Left renal cortex interstitium (tissue), 4 donors: ENCODE measurements at places on chromosomes 7 and 10.
A peak's percentile ranks its signal among the peaks of the same experiment; 100 is the strongest.

GRCh38 chr7:95481271-95482165 lies 4.2 kb upstream of the ASB4 start:
- DNase-seq: no peak

DNA sequence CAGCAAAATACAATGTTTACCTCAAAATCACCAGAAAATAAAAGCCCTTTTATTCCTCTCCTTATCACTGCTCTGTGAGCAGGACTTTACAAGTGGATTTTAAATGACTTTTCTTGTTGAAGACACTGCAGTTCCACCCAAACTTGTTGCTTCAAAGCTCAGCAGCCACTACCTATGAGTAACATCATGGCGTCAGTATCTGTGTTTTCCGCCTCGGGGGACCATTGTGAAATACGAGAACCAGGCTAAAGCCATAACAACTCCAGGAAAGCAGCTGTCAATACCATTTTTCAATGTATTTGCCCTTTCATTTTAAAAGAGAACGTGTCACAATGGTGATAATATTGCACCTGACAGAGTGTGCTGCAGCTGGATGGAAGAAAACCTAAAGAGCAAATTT lies 284.0 kb upstream of the RNF32 start:
- DNase-seq: no peak

- DNase-seq: peak; percentile 8
Measured at GRCh38 chr7:142587578-142588191, 161.6 kb upstream of the PRSS1 start.

DNA sequence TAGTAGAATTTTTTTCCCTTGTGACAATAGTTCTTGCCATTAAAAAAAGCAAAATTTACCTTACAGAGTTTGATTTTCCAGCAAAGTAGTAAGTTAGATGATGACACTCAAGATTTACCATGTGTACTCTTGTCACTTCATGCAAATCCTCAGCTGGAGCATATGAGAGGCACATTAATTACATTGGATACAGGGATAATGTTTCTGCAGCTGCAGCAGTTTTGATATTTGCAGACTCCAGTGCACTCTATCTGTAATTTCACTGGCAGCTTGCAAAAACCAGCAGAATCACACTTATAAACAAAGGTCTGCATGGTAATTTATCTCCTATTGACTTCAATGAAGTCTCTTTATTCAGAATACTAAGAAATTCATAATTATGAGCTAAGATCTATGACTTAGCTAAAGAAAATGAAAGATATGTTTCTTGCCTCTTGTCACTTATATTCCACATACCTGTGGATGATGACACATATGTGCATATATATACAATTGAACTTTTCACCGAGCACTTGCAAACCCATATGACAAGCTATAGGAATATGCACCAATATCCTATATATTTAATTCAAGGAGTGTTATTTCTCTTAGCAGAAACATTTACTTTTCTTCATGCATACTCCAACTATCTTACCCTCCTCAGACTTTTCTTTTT lies 530.6 kb downstream of the PHTF2 start:
- DNase-seq: no peak

DNA sequence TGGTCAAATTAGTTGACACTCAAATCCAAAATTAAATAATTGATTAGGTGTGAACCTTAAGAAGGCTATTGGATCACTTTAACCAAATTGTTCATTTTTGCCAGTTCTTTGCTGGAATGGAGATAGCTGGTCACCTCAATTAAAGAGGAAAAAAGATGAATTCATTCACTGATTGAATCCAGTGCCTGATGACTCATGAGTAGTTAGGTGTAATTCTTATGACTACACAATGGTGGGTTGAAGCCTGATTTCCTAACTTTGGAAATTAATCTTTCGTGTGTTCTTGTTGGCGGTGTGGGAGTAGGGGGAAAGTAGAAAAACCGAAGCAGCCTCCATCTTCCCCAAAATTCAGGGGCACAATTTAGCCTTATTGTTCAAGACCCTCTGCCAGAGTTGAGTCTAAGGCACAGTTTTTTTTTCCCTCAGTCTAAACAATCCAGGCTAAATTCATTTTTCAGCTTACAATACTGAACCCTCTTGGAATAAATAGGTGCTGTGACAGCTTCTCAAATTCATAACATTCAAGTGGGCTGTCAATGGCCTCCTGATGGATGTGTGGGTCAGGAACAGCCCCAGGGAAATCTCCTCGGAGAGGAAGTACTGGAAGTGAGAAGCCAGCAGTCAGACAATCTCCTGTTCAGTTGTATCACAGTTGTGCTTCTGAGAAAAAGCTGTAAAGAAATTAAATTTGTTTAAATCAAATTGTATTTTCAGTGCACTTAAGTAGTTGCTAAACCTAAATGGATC lies 356.6 kb downstream of the BBS9 start:
- no peak for DNase-seq

GRCh38 chr7:52257890-52258289 lies 777.5 kb upstream of the POM121L12 start:
- DNase-seq: no peak

DNA sequence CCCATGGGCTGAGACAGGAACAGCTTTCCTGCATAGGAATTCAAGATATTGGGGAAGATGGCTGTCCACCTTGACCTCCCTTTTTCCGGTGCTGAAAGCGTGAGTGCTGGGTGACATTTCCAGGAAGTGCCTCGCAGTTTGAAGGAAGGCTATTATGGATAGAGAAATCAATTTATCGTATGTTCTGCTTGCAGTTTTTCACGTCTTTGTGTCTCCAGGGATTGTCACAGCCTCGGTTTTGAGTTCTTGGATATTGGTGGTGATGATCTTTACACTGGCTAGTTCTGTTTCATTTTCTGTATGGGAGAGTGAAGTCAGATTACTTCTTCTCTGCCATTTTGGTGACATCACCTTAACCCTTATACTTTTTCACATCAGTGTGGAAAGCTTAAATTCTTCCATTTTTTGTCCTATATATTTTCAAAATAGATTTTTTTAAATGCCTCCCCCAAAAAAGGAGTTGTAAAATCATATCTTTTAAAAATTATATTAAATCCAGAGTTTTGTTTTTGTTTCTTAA lies 102.5 kb upstream of the APBB1IP start:
- no peak for DNase-seq

DNA sequence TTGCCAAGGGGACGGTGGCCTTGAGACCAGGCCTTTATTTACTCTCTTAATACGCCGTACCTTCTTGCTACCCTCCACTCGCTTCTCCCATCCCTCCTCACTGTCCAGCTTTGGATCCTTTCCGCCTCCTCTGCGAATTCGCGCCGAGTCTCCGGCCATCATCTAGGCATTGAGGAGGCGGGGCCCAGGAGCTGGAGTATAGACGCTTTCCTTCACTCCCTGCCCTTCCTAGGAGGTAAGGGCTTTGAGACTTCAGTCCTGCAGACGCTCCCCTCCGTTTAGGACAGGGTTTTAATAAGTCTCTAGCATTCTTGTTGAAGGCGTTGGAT lies 538 bp downstream of the TFAM start:
- DNase-seq: peak; percentile 24
